Stimulated activated CD8-positive, alpha-beta memory T cell treated with anti-CD3 and anti-CD28 coated beads, Interleukin-15, amount 100 ng/mL, for 48 hours (primary cell): ENCODE measurements at places on chromosomes 4 and X.

DNA sequence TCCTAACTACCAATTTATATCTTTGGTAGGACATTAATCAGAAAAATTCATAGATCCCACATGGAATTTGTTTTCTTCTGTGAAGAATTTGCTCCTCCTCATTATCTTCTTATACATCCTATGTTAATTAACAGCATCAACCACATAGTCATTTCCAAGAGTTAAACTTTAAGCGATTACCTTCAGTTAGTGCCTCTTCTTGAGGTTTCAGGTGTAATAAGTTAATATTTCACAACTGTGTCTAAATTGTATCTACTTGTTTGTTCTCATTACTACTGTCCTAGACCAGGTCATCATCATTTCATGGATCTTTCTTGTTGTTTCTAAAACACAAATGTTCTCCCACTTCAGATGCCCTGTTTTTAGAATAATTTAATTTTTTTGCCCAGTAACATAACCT, 457.9 kb downstream of the FAT4 start:
- DNase-seq: no peak

DNA sequence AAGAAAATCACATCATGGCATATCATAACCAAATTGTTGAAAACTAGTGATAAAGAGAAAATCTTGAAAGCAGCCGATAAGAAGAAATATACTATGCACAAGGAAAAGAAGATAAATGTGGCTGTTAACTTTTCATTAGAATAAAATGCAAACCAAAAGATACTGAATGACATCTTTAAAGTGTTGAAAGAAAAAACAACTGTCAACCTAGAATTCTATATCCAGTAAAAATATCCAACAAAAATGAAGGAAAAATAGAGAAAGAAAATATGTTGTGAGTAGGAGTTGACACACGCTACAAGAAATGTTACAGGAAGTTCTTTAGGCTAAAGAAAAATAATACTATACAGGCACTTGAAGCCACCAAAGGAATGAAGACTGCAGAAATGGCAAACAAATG, 82.0 kb downstream of the FAM184B start:
- DNase-seq: no peak

DNA sequence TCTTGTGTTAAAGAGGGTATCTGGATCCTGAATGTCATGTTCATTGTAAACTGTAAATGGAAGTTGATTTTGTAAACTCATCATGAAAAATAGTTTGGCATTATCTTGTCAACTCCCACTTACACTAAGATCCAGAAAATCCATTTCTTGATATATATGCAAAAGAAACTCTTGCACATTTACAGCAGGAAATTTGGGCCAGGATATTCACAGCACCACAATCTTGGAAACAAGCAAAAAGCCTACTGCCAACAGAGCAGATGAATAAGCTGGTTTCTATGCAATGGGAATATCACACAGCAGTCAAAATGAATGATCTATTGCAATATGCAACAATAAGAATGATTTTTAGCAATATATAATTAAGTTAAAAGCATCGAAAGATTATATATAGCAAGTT, 8.6 kb downstream of the GABRA4 start:
- no peak for DNase-seq

- no peak for DNase-seq
Measured at GRCh38 chr4:122906859-122907305, 15.5 kb downstream of the NUDT6 start.

- no peak for DNase-seq
Measured at GRCh38 chr4:159235779-159236368, 133.0 kb downstream of the RAPGEF2 start.

DNA sequence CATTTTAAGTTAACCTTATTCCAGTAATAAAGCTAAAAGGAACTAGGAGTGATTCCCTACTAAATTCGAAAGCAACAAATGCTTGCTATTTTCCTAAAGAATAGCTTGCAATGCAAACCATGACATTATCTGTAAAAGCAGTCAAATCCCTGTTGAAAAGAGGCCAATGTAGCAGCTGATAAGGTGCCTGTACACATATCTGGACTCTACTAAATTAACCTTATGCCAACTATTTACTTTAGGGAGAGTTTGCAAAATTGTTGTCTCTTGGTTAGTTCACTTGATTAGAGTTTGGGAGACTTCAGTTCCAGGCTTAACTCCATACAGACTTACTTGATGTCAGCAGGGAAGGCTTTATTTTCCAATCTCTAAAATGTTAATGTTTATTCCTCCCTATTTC, 6.0 kb downstream of the IL13RA2 start:
- DNase-seq: no peak

DNA sequence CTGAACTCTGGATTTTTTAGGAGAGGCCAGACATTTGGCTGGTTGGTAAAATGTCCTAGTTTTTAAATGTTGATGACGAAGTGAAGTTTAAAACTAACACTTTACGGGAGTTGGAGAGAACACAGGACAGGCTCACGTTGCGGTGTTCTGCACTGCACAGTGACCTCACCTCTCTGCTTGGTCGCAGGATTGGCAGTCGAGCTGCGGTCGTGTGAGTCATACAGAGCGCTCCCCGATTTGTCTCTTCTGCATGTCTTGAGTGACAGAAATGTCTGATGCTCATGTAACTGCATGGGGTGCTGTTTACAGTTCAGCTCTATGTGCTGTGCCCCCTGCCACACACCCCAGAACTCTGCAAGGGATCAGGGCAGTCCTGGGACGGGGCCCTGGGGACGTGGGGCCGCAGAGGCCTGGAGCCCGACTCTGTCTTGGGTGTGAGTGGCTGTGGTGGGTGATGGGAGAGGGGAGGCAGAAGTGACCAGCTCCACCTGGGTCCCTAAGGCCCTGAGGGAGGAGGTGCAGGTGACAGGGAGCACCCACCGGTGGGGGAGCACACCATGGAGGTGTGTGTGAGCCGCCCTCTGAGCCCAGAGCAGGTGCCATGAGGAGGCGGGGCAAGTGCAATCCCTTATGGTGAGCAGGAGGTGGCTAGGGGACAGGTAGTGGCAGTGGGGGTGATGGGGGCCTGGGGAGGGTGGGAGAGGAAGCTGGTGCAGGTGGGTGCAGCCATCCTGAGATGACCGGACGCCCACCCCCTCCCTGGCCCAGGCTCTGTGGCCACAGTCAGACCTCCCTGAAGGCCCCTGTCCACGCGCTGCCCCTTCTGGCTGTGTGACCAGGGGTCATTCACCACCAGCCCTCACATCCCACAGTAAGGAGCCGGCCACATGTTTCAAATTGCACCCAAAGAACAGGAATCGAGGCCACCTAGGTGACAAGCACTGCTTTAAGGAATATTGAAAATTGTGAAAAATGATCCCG, 77.9 kb upstream of the ADRA2C start:
- no peak for DNase-seq

DNA sequence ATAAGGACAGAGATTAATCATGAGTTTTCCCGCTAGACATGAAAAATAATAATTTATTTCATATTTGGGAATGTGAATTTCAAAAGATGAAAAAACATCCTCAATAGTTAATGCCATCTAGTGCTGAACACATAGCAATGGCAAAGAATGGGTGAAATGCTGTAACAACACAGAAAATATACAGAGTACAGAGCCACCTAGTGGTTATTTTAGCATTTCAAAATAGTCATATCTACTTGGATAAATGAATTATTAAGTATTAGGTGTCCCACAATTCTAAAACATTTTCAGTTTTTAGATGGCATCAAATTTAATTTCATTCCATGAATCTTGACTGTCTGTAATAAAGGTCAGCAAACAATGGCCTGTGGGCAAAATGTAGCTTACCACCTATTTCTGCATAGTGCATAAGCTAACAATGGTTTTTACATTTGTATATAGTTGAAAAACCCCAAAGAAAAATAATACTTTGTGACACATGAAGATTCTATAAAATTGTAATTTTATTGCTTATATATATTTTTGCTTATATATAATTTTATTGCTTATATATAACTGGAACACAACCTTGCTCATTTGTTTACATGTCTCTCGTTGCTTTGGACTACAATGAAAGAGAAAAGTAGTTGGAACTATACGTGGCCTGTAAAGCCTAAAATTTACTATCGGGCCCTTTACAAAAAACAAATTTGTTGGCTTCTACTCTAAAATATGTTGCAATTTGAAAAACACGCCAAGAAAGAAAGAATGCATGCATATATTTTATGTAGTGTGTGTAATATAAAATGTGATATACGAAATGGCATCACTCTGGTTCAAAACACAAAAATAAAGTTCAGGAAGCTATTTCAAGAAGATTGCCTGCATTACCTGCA, 99.1 kb upstream of the FAM47C start:
- no peak for DNase-seq
